Caki2 (cell line): ENCODE measurements at places on chromosomes 7 and 10. TPM values are rescaled to one million over a fixed set of nuclear protein-coding genes. Genes with fewer than 3 reads are reported as not detected.

DNA sequence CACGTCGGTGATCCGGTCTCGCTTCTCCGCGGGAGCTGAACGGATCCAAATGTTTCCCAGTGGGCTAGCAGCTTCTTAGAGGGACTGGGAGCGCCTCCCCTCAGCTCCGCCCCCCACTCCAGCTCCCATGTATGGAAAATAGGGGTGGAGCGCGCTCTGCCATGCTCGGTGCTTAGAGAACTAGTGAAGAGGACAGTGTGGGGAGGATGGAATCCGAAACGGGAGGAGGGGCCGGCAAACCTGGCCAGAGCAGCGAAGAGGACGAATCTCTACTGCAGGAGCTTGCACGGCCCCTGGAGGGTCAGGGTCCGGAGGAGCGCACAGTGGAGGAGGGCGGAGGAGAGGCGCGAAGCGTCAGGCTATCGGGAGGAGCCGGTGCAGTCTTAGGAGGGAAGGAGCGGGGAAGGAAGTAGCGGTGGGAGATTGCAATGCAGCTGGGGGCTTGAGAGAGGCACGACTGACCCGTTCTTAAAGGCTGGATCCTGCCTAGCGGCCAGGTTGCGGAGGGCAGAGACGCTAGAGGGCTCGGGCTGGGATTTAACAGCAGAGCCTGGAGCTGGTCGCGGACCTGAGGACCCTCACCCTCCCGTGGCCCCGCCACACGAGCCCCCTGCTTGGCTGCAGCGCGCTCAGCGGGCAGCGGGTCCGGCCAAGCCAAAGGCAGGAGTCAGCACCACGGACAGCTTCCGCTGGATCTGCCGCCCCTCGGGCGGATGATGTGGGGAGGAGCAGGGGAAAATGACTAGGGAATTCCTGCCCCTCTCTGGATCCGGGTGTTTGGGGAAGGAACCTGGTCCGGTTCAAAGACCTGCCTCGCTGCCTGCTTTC, at the start of gene PRLHR:
Gene PRLHR (minus strand): TSS at position 51 of the 828 bp plus-strand sequence. CDS start 404 bp downstream, outside the sequence.
- peak; percentile 12 for DNase-seq

The LIPN gene
- not detected in 2 replicates for total RNA-seq

GRCh38 chr10:131762789-131763696, 137.8 kb upstream of the PPP2R2D start:
- DNase-seq = no peak

DNA sequence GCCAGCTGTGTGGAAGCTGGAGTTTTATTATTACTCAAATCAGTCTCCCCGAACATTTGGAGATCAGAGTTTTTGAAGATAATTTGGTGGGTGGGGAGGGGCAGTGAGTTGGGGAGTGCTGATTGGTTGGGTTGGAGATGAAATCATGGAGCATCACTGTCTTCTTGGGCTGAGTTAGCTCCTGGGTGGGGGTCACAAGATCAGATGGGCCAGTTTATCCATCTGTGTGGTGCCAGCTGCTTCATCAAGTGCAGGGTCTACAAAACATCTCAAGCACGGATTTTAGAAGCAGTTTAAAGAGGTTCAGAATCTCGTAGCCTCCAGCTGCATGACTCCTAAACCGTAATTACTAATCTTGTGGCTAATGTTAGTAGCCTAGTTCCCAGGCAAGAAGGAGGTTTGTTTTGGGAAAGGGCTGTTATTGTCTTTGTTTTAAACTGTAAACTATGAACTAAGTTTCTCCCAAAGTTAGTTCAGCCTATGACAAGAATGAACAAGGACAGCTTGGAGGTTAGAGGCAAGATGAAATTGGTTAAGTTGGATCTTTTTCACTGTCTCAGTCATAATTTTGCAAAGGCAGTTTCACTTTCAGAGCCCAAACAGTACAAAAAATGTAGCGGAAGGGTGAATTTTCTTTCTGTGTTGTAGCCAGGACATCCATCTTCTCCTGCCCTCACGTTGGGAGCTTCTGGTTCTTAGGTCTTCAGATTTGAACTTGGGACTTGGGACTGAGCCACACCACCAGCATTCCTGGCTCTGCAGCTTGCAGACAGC, 43.1 kb downstream of the KLF6 start:
- no peak for DNase-seq

DNA sequence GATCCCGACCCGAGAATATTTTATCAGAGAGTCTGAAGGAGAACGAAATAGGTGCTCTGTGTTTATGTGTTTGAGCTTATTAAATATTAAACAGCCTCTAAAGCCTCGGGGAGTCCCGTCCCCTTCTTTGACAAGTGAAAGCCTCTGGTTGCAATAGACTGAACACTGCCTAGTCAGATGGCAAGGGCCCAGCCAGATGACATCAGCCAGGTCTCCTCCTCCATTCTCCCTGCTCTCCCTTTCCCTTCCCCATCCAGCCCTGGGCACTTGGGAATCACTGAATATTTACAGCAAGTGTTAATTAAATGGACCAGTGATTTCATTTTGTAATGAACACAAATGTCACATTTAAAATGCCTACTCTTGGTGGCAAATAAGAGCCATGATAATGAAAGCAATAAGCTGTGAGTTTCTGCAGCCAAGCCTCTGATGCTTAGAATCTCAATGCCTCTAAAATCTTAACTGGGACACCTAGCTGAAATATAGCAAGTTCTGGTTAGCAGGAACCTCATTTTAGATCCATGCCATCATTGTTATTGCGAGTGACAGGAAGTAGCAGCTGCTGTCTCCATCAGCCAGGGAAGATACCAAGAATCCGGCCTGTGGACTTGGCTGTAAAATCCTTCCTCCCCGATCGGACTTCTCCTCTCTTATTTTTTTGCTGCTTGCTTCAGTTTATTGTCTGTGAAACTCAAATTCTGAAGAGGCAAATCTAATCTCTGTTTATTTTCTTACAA, 202.1 kb downstream of the PRPF18 start:
- DNase-seq = no peak

DNA sequence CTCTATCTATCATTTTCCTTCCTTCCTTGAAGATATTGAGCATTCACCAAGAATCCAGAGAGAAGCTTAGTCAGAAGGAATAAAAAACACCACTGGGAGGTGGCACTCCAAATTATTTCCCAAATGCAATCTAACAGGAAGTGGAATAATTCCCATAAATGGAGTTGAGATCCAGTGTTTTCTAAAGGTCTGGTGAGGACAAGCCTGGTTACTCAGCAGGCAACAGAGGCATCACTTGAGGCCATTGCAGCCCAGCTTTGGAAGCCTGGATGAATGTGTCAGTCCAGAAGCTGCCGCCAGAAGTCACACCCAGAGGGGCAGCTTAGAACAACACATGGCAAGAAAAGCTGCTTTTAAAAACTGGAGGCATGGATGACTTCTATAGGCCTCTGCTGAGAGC, 288.9 kb upstream of the KLF6 start:
- no peak for DNase-seq

The PAPOLB gene
- total RNA-seq = not detected in 2 replicates

- no peak for DNase-seq
Observed at GRCh38 chr7:149724661-149725425, 48.5 kb downstream of the ZNF467 start.

DNA sequence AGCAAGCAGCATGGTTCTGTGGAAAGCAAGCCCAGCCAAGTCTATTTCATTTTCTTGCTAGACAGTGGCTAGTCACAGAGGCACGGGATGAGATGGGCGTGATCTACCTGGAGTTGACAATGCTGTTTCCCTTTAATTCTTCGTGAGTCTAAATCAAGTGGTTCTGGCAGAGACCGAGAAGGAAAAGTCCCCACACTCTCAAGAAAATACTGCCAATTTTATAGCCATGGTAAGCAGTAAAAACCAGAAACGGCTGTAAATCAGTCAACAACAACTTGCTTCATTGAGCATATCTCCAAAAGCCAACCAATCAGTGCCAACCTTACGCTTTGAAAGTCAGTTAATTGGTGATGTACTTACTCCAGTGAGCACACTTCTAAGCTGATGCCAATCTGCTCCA, 223.4 kb downstream of the SEC23IP start:
- DNase-seq = peak; percentile 6

DNA sequence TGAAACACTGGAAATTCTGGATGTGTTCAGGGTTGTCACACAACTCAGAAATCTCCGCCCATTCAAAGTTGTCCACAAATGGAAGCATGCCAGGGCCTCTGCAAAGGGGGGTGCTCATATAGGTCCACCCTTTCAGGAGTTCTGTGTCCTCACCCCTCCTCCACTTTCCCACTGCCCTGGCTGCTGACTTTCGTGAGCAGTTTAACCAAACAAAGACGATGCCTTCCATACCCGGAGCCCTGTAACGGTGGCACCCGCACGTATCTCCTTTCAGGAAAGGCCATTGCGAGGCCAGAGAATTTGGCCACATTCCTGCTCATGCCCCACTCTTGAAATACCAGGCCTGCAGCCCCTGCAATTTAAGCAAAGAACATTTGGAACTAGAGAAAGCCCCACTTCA, 1.4 kb downstream of the CPXM2 start:
- DNase-seq = no peak

- DNase-seq = no peak
Observed at GRCh38 chr7:150937848-150938561, 40.1 kb downstream of the KCNH2 start.

GRCh38 chr7:156543699-156544598, 96.6 kb upstream of the RNF32 start:
- no peak for DNase-seq

DNA sequence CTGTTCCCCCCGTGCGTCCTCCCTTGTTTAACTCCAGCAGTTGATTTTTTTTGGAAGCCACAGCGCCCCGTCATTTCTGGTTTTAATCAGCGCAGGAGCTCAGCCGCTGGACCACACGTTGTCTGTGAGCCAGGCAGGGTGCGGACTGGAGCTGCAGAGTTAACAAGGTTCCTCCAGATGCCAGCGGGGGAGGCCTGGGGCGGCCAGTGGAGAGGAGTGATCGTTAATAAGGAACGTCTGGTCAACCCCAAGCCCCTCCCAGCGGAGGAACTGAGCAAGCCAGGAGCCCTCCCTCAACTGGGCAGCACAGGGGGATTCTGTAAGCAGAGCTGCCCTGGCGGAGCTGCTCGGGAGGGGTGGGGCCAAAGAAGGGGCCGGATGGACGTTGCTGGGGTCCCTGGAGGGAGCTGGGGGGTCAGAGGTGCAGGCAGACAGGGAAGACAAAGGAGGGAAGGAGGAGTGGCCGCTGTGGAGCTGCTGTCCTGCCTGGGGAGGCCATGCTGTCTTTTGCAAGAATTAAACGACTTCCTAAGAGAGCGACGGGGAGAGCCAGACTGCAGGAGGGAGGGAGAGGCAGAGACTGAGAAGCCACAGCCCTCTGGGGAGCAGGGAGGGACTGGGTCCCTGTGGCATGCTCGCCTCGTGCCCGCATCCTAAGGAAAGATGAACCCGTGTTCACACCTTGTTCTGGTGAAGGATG, 537.1 kb upstream of the FOXK1 start:
- no peak for DNase-seq
